ENCODE measurements at places on chromosomes 6 and 20.

GRCh38 chr6:40325041-40325440 is 262.1 kb downstream of the LRFN2 start:
- DNase-seq: no peak
- H3K4me3 ChIP-seq: no peak overlapping the region
- no peak overlapping the region for H3K27ac ChIP-seq
- H3K27me3 ChIP-seq: no peaks in the 10 kb centered on the region
- no peaks in the 10 kb centered on the region for H3K36me3 ChIP-seq

GRCh38 chr6:158713469-158713868 is 63.6 kb downstream of the SYTL3 start:
- H3K36me3 ChIP-seq: peaks cover 14% of the 10 kb centered on the region
- no peak overlapping the region for H3K4me3 ChIP-seq
- DNase-seq: no peak
- H3K4me1 ChIP-seq: peaks cover 12% of the 10 kb centered on the region
- no peak overlapping the region for H3K27ac ChIP-seq

GRCh38 chr20:33694639-33695012 is 8.4 kb upstream of the E2F1 start:
- H3K4me3 ChIP-seq: no peak overlapping the region
- H3K4me1 ChIP-seq: no peaks in the 10 kb centered on the region
- no peaks in the 10 kb centered on the region for H3K36me3 ChIP-seq
- no peaks in the 10 kb centered on the region for H3K27me3 ChIP-seq
- no peak for DNase-seq

DNA sequence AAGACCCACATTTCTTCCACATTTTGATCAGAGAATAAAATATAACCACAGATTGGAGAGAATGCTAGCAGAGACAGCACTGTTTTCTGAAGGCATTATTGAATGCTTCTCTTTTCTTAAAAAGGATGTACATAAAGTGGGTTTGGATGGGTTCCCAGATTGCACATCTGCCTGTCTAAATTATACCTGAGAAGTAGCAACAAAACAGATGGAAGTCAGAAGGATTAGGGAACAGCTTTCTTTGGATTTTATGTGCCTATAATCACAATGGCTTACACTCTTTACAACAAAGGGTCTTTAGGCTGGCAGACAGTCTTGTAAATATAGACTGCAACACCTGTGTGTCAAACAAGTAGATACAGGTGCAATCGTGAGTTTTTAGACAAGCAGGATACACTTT is 622.2 kb upstream of the MANEA start:
- H3K27ac ChIP-seq: no peak overlapping the region
- no peaks in the 10 kb centered on the region for H3K36me3 ChIP-seq
- no peaks in the 10 kb centered on the region for H3K4me1 ChIP-seq
- no peak for DNase-seq

DNA sequence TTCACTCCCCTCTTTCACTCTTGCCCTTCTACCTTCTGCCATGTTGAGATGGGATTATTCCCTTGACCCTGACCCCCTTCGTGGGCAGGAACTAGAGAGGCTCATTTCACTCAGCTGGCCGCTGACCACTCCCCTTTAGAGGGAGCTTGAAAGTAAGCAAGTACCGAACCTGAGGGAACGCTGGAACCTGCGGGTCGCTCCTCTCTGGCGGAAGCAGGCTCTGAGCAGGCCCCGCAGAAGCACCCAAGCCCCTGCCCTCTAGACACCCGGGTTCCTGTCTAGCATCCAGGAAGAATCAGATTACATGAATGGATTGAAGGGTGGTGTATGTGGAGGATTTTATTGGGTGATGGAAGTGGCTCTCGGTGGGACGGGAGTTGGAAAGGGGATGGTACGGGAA is 11.9 kb upstream of the MYCT1 start:
- H3K27ac ChIP-seq: no peak overlapping the region
- no peaks in the 10 kb centered on the region for H3K27me3 ChIP-seq
- no peak for DNase-seq
- no peaks in the 10 kb centered on the region for H3K4me1 ChIP-seq

DNA sequence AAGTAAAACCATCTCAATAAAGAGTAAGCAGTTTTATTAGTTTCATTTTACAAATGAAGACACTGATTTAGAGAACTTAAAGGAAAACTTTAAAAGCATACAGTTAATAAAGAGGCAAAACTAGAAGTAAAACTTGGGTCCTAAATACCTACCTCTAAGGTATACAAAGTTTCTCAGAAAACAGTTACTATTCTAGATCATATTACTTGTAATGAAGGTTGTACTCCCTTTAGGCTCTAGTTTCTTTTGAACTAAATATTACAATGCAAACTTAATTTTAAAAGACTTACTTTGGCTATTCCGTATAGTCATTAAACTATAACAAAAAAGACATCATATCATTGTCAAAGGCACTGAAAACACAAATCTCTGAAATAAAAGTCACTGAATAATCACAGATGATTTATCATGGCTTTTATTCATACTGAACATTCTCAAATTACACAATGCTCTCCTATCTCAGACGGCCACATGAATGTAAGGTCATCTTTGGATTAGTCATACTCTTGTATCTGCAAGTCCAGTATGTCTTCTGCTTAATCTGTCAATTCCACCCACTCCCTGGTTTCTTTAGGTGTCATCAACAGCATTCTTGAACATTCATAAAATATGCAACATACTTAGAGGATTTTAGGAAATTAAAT is 361.6 kb upstream of the RUNX2 start:
- no peak overlapping the region for H3K27ac ChIP-seq
- no peak for DNase-seq
- H3K27me3 ChIP-seq: no peaks in the 10 kb centered on the region
- no peak overlapping the region for H3K4me3 ChIP-seq
- no peaks in the 10 kb centered on the region for H3K4me1 ChIP-seq
- H3K36me3 ChIP-seq: no peaks in the 10 kb centered on the region

DNA sequence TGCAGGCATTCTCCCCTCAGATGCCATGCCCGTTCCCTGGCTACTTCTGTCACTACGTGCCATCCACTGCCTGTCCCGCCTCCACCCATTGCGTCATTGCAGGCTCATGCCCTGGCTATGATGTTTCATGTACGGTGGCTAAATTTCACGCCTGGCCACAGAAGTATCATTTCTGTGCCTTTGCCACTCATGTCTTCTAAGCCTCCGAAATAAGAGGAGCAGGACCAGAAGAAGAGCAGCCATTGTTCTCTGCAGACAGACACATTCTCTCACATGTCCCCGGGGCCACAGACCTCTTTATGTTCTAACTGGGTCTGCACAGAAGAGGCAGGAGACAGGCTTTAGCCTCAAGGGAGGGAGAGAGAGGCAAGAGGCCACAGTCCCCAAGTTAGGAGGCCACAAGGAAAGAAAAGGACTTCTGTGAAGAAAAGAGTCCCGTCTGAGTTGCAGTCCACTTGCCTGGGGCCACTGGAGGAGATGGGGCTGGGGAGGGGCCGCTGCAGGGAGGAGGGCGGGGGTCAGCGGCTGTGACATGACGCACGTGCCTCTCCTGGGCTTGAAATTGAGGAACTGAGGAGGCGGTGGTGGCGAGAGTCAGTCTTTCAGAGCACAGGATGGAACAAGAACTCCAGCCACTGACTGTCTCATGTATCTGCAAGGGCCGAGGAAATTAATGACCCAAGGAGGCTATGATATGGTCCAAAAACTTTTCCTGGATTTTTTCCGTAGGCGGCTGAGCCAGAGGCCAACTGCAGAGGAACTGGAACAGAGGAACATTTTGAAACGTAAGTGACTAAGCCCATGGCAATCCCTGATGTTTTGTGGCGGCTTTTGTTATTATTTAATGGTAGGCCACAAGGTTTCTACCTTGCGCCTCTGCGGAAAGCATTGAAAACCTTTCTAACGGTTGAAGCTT is 55.9 kb downstream of the TBC1D7 start:
- H3K27me3 ChIP-seq: no peaks in the 10 kb centered on the region
- peaks cover 9% of the 10 kb centered on the region for H3K4me1 ChIP-seq
- H3K36me3 ChIP-seq: no peaks in the 10 kb centered on the region
- DNase-seq: no peak

- H3K4me1 ChIP-seq: no peaks in the 10 kb centered on the region
- DNase-seq: no peak
- no peak overlapping the region for H3K4me3 ChIP-seq
- peaks cover 22% of the 10 kb centered on the region for H3K27me3 ChIP-seq
These were observed 8.0 kb upstream of the SIM1 start for GRCh38 chr6:100472674-100473073.

GRCh38 chr6:39426073-39426456 is 103.6 kb upstream of the KCNK16 start:
- H3K4me1 ChIP-seq: no peaks in the 10 kb centered on the region
- no peak overlapping the region for H3K4me3 ChIP-seq
- H3K27me3 ChIP-seq: no peaks in the 10 kb centered on the region
- no peaks in the 10 kb centered on the region for H3K36me3 ChIP-seq
- no peak for DNase-seq

GRCh38 chr6:110703010-110703905 is 112.0 kb downstream of the CDK19 start:
- no peak overlapping the region for H3K4me3 ChIP-seq
- no peaks in the 10 kb centered on the region for H3K27me3 ChIP-seq
- no peaks in the 10 kb centered on the region for H3K4me1 ChIP-seq

DNA sequence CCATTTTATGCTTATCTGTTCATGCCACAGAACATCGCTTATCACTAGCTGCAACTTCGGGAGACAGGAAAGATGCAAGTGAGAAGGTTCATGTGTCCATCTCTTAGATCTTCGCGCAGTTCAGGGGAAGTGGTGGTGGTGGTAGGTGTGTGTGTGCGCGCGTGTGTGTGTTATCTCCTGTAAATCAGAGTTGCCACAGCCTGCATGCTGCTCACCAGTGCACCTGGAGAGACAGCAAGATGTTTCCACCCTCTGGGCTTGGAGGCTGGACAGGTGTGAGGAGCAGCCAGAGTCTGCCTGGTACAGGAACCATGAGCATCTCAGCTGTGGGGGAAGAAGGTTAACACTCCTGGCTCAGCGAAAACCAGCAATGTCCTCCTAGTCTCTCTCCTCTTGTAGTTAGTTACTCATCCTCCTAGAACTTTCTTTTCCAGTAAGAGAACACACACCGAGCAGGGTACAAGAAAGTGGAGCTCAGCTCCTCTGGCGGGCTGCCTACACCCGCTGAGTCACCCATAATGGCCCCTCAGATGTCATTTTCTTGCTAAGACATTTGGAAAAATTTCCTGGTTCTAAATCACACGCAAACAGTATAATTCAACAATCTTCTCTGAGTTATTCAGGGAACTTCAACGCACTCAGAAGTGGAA is 5.1 kb upstream of the TUBB1 start:
- peaks cover 15% of the 10 kb centered on the region for H3K4me1 ChIP-seq
- no peak overlapping the region for H3K4me3 ChIP-seq
- H3K36me3 ChIP-seq: no peaks in the 10 kb centered on the region
- H3K27me3 ChIP-seq: no peaks in the 10 kb centered on the region
- no peak overlapping the region for H3K27ac ChIP-seq

GRCh38 chr6:15096894-15097837 is 148.7 kb upstream of the JARID2 start:
- DNase-seq: no peak
- H3K4me1 ChIP-seq: no peaks in the 10 kb centered on the region
- H3K27me3 ChIP-seq: no peaks in the 10 kb centered on the region
- H3K36me3 ChIP-seq: no peaks in the 10 kb centered on the region

Measured in effector memory CD4-positive, alpha-beta T cell (primary cell).